ENCODE measurements at places on chromosomes 11 and 22.

GRCh38 chr11:12478743-12479142 lies 101.4 kb downstream of the PARVA start:
- peak; percentile 82 for DNase-seq

DNA sequence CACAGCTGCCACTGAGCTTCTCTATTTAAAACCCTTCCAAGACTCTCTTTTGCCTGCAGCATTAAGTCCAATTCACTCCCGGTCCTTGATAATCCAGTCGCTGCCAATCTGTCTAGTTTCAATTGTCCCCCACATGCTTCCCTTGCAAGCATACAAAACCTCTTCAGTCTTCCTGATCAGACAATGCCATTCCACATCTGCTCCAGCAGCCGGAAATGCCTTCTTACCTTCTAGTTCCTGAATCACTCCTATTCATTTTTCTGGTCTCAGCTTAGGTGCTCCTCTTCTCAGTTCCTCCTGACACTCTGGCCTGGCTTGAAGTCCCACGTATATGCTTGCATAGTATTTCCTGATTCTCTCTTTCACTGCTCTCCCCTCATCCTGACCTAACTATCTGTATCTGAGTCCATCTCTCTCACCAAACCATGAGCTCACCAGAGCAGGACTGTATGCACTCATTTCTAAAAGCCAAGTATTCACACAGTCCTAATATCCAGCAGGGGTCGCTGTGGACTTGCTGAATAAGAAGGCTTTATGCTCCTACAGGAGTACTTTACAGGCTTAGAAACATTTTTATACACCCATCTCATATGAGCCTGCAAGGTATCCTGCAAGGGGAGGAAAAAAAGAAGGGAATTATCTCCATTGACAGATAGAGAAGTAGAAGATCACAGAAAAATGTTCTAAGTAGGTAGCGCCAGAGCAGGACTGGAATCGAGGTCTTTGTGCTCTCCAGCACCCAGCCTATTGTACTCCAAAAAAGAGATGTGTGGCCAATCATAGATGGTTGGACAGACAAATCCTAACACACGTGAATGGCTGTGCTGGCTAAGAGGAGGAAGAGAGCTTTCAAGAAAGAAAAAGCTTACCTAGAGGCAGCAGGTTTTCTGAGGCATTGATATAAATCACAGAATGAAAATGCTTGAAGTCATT lies 19.2 kb downstream of the XRRA1 start:
- DNase-seq = peak; percentile 95

DNA sequence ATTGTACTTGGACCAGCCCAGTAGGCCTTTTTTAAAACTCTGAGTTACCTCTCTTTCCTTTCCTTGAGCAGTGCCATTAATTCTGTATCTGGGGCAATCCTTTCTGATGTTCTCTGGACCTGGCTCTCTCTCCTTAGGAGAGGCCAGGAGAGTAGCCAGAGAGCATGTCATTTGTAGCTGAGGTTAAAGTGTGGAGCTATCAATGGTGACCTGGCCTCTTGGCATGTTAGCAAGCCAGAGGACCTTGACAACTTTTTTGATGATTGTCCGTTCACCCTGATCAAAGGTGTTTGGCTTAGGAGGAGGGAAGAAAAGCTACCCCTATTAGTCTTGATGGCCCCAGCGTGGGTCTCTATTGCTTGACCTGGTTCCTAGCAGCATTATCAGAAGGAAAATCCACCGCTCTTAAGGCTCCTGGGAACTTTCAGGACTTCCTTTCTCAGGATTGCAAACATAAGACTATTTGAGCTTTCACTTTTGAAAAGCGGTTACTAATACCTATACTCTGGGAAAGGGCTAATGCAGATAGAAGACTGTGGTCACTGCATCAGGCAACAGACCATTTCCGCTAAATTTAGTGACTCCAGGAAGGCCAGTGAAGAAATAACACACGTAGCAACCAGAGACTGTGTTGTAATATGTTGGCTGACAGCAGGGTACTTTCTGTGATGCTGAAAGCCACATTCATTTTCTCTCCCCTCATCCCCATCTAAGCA lies 18.2 kb downstream of the LIMK2 start:
- no peak for DNase-seq

- no peak for DNase-seq
Measured at GRCh38 chr11:107801641-107802040, 56.9 kb downstream of the SLC35F2 start.

DNA sequence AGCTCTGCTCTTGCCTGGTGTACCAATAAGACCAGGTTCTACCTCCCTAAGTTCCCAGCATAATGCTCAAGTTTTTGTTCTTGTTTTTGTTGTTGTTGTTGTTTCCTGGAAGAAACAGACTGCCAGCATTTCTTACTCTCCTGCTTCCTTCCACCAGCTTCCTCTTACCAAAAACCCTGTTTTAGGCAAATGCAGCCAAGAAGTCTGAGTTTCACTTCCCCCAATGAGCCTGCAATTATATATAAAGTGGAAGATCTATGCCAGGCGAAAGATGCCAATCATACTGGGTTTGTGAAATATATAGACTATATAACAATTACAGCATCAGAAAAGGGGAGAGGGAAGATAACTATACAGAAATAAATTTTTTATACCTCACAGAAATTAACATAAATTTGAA lies 931.5 kb upstream of the FAT3 start:
- DNase-seq = no peak

- DNase-seq = no peak
Measured at GRCh38 chr11:94803491-94803890, 35.3 kb downstream of the AMOTL1 start.

- DNase-seq = no peak
Measured at GRCh38 chr11:19632499-19632834, 80.2 kb upstream of the NAV2 start.

DNA sequence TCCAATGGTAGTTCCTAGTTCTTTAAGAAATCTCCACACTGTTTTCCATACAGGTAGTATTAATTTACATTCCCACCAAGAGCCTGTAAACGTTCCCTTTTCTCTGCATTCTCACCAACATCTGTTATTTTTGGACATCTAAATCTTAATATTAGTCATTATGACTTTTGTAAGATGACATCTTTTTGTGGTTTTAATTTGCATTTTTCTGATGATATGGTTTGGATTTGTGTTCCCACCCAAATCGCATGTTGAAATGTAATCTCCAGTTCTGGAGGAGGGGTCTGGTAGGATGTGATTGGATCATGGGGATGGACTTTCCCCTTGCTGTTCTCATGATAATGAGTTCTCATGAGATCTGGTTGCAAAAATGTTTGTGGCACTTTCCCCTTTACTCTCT lies 89.0 kb downstream of the MUC15 start:
- DNase-seq = no peak

GRCh38 chr11:132817387-132817786 lies 714.9 kb downstream of the OPCML start:
- DNase-seq = no peak
